ENCODE measurements at places on chromosomes 6 and 20. TPM values are rescaled to one million over a fixed set of nuclear protein-coding genes. Genes with fewer than 3 reads are reported as not detected.

GRCh38 chr20:36871640-36872570 is 4.0 kb upstream of the TLDC2 start:
- H3K4me3 ChIP-seq = no peak overlapping the region
- no peaks in the 10 kb centered on the region for H3K36me3 ChIP-seq
- no peak overlapping the region for H3K27ac ChIP-seq
- H3K4me1 ChIP-seq = peaks cover 3% of the 10 kb centered on the region
- H3K27me3 ChIP-seq = no peaks in the 10 kb centered on the region
- DNase-seq = no peak

GRCh38 chr6:10463491-10464481 is 48.9 kb upstream of the TFAP2A start:
- no peak for DNase-seq
- no peaks in the 10 kb centered on the region for H3K36me3 ChIP-seq
- no peaks in the 10 kb centered on the region for H3K4me1 ChIP-seq
- H3K4me3 ChIP-seq = no peak overlapping the region
- no peak overlapping the region for H3K27ac ChIP-seq
- H3K27me3 ChIP-seq = peaks cover 18% of the 10 kb centered on the region

- peaks cover 8% of the 10 kb centered on the region for H3K4me1 ChIP-seq
- peaks cover 3% of the 10 kb centered on the region for H3K36me3 ChIP-seq
- H3K27me3 ChIP-seq = no peaks in the 10 kb centered on the region
- DNase-seq = no peak
Observed at GRCh38 chr20:18692447-18692846, 104.6 kb downstream of the DTD1 start.

DNA sequence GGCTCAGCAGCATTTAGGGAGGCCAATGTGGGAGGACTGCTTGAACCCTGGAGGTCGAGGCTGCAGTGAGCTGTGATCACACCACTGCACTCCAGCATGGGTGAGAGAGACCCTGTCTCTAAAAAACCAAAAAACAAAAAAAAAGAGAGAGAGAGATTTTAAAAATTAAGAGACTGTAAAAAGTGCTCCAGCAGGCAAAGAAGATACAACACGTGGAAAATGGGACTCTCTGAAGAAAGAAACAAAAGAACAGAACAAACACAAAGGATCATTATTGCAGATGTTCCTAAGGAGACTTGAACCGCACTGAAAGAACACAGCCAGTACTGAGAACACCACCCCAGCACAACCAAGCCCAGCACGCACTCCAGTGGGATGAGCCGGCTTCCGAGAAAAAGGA is 74.2 kb downstream of the TAF4 start:
- H3K27ac ChIP-seq = no peak overlapping the region
- no peaks in the 10 kb centered on the region for H3K4me1 ChIP-seq
- DNase-seq = no peak
- no peak overlapping the region for H3K4me3 ChIP-seq
- peaks cover 76% of the 10 kb centered on the region for H3K36me3 ChIP-seq

DNA sequence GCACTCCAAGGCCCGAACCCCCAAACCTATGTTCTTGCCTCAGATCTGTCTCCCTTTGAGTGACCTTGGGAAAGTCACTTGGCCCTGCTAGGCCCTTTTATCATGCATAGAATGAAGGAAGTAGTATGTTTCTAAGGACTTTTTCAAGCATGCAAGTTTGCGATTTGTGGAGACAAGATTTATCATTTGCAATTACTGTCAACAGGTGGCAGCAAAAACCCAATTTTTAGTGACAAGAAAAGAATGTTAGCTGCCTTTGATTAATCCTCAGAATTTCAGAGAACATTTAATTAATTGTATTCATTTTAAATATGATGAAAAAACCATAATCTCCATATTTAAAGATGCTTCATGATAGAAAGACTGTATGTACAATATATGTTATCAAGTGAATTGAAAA is 28.3 kb upstream of the PREP start:
- H3K4me1 ChIP-seq = peaks cover 44% of the 10 kb centered on the region
- no peak overlapping the region for H3K4me3 ChIP-seq
- no peak for DNase-seq
- no peak overlapping the region for H3K27ac ChIP-seq
- H3K36me3 ChIP-seq = no peaks in the 10 kb centered on the region

CRISP3 gene
- not detected for total RNA-seq

DNA sequence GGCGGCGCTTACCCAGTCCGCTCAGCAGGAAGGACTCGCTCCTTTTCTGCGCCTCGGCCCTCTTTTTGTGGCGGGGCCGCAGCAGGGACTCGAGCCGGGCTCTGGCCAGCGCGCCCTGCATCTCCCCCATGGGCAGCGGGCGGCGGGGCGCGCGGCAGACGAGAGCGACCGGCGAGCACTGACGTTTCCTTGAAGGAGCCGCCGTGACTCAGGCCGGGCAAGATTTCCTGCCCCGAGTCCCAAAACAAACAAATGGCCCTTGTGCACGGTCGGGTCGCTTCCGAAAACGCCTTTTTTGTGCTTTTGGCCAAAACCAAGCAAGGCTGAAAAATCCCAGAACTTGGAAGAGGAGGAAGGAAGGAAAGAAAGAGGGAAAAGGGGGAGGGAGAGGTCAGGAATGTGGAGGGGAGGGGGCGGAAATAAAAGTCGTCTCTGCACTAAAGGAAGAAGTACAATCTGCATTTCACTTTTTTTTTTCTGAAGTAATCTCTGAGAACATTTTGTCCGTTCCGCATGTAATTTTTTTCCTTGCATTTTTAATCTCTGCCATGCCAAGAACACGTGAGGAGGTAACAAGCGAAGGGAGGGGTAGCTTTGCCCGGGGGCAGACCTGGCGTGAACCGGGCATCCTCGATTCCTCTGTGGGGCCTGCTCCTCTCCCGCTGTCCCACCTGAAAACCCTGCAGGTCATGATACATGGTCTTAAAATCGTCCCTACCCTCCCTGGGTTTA is 123.3 kb upstream of the SLC2A12 start:
- peak; percentile 88 for DNase-seq
- peak overlapping the region; percentile 98 for H3K27ac ChIP-seq
- peaks cover 37% of the 10 kb centered on the region for H3K36me3 ChIP-seq
- H3K4me3 ChIP-seq = peak overlapping the region; percentile 98

LGSN gene
- not detected for total RNA-seq

DNA sequence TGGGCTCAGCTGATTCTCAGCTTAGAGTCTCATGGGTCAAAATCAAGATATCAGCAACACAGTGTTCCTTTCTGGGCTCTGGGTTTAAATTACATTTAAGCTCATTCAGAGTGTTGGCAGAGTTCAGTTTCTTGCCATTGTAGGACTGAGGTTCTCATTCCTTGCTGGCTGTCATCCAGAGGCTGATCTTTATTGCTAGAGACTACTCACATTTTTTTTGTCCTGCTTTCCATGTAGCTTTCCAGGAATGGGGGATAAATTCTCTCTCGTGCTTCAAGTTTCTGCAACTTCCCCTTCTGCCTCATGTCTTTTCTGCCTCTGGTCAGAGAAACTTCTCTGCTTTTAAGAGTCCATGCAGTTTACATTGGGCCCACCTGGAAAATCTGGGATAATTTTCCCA is 86.9 kb downstream of the RFX6 start:
- peaks cover 5% of the 10 kb centered on the region for H3K27me3 ChIP-seq
- H3K4me3 ChIP-seq = no peak overlapping the region
- H3K4me1 ChIP-seq = no peaks in the 10 kb centered on the region
- no peak for DNase-seq
- no peaks in the 10 kb centered on the region for H3K36me3 ChIP-seq
- no peak overlapping the region for H3K27ac ChIP-seq

- no peak for DNase-seq
- H3K4me1 ChIP-seq = no peaks in the 10 kb centered on the region
- H3K4me3 ChIP-seq = no peak overlapping the region
- no peak overlapping the region for H3K27ac ChIP-seq
- no peaks in the 10 kb centered on the region for H3K36me3 ChIP-seq
- peaks cover 34% of the 10 kb centered on the region for H3K27me3 ChIP-seq
Observed at GRCh38 chr6:133187114-133187513, 54.0 kb upstream of the EYA4 start.

DNA sequence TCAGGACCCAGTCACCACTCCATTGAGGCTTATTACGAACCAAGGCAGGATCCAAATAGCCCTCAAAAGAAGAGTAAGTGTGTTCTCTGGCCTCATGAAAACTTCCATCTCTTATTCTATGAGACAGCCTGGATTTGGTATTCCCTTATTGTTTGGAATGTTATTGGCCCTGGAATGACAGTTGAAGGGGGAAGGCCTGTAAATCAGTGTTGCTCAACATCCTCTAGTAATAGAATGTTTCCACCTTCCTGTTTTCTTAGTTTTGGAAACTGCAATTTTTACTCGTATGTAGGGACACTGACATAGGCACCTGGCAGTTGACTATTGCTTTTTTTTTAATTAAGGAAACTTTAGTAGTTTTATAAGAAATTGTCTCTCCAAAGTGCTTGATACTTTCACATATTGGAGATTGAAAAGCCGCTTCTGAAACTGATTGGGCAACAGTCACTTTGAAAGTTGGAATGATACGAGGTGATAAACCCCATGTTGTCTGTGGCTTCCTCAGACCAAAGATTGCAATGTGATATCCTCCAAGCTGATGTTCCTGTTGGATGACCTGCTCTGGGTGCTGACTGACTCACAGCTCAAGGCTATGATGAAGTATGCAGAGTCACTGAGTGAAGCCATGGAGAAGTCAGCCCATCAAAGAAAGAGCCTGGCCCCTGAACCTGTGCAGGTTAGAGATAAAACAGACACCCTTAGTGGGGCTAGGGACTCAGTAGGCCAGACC is 43.1 kb downstream of the BLTP3A start:
- DNase-seq = no peak
- H3K27ac ChIP-seq = no peak overlapping the region
- no peak overlapping the region for H3K4me3 ChIP-seq
- no peaks in the 10 kb centered on the region for H3K27me3 ChIP-seq
- peaks cover 38% of the 10 kb centered on the region for H3K36me3 ChIP-seq

DNA sequence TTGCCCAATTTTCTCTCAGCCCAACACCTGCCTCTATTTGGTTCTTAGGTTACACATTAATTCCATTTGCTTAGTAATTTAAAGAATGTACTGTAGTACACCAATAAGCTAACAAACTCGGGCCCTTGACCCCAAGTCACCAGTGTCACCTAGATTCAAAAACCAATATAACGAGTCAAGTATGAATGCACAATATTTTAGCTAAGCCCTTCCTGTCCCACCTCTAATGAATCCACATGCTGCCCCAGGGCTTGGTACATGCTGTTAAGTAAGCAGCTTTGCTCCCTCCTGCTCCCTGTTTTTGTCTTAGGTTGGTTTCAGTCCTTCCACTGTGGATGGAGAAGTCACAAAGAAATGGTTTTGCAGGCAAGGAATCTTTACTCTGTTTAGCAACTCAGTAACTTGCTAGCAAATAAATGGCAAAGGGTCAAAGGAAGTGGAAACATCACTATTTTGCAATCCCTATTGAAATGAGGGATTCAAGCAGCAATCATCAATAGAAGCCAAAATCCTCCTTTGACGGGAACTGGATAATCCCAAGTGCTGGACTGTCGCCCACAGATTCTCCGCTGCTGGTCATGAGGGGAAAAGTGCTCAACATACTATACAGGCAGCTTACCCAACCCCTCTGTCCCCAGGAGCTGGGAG is 5.0 kb upstream of the MPC1 start:
- no peak for DNase-seq
- H3K4me1 ChIP-seq = peaks cover 8% of the 10 kb centered on the region
- H3K36me3 ChIP-seq = no peaks in the 10 kb centered on the region
- H3K27ac ChIP-seq = no peak overlapping the region
- no peak overlapping the region for H3K4me3 ChIP-seq

SAPCD1 gene
- total RNA-seq = 2.5 TPM

DNA sequence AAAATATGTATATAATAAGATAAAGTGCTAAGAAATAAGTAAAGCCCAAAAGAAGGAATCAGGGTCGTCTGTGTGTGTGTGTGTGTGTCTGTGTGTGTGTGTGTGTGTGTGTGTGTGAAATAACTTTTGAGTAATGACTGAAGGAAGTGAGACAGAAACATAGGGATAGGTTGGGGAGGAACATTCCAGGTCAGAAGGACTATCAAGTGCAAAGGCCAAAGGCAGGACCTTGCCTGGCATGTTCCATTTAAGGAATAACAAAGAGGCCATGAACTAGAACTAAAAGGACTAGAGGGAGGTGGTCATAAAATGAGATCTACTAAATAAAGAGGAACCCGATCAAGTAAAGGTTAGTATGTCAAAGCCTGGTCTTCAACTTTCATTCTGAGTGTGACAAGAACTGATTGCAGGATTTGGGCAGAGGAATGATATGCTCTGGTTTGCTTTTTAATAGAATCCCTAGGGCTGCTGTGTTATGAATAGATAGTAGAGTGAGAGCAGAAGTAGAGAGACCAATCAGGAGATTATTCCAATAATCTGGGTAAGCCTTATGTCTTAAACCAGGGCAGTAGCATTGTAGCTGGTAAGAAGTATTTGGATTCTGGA is 6.9 kb downstream of the ENPP3 start:
- no peak overlapping the region for H3K4me3 ChIP-seq
- no peaks in the 10 kb centered on the region for H3K4me1 ChIP-seq
- no peaks in the 10 kb centered on the region for H3K36me3 ChIP-seq
- DNase-seq = no peak
- peaks cover 13% of the 10 kb centered on the region for H3K27me3 ChIP-seq

GRCh38 chr20:32111753-32112152 is 2.2 kb downstream of the TM9SF4 start:
- no peak overlapping the region for H3K27ac ChIP-seq
- no peaks in the 10 kb centered on the region for H3K36me3 ChIP-seq
- no peak overlapping the region for H3K4me3 ChIP-seq
- peaks cover 6% of the 10 kb centered on the region for H3K27me3 ChIP-seq
- DNase-seq = no peak

DNA sequence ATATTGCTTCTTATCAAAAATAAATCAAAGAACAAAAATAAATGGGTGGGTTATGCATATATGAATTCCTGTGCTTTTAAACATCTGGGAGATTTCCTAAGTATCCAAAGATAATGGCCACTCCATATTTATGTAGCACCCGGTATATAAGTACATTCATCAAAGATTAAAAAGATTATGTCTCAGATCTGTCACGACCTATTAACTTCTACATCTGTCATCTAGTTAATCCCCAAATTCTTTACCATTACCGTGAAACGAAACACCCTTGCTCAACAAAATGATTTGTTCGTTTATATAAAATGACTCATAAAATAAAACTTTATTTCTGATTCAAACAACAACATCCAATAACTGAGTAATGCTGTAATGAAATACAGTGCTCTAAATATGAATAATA is 64.8 kb upstream of the FOXQ1 start:
- no peaks in the 10 kb centered on the region for H3K4me1 ChIP-seq
- DNase-seq = no peak
- H3K36me3 ChIP-seq = no peaks in the 10 kb centered on the region

GRCh38 chr6:108294297-108294726 is 542 bp upstream of the AFG1L start:
- DNase-seq = no peak
- H3K4me1 ChIP-seq = peaks cover 15% of the 10 kb centered on the region
- H3K36me3 ChIP-seq = no peaks in the 10 kb centered on the region
